CD4-positive, alpha-beta T cell treated with Interleukin-12 subunit alpha and Interleukin-12 subunit beta, for 1 hour (primary cell): ENCODE measurements at places on chromosomes 2 and 18.

DNA sequence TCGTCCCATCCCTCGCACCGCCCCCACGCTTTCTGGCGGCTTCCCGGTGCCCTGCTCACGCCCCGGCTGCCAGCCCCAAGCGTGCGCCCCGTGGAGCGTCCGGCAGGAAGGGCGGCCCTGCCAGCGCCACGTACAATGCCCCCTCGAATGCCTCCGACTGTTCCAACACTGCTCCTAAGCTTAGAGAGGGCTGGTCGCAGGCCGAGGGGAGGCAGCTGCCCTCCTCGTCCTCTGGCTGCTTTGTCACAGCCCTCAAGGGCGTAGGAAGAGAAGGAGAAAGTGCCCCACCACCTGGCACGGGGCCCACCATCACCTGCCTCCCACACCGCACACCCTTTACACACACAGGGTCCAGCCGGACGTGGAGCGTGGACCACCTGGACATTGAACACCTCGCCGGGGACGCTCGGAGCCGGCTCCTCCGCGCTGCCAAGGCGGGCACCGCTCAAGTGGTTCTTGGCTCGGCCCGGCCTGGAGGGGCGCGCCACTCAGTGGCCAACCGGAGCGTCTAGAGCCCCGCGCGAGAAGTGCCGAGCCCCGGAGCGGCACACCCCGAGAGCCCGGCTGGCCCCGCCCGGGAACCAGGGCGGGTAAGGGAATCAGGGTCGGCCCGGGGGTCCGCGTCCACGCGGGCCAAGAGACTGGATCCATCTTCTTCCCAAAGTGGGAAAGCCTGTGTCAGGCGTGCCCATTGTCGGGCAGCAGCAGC lies 830 bp downstream of the DNER start:
- DNase-seq: no peak

GRCh38 chr2:186422226-186422625 lies 63.8 kb upstream of the ZC3H15 start:
- DNase-seq: no peak

- no peak for DNase-seq
Measured at GRCh38 chr2:15633043-15633970, 41.6 kb downstream of the DDX1 start.

GRCh38 chr2:225998116-225998515 lies 598.6 kb downstream of the NYAP2 start:
- DNase-seq: no peak

DNA sequence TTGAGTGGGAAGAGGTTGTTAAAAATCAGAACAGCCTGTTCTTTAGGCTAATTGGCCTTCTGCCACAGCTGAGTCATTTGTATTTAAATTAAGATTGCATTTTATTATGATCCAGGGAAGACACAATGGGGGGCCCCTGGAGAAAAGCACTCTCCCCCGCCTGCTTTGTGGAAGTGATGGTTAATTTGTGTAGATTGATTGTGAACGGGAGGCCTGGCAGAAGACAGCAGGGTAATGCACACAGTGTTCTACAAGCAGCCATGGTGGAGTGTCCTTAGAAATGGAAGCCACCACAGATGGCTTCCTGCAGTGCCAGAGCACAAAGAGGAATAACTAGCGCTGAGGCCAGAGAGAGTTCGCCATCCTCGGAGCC lies 19.6 kb downstream of the RAMP1 start:
- DNase-seq: no peak

GRCh38 chr2:217086038-217086522 lies 226.2 kb upstream of the TNP1 start:
- no peak for DNase-seq

GRCh38 chr18:62979176-62979575 lies 263.8 kb downstream of the PHLPP1 start:
- DNase-seq: no peak

- DNase-seq: no peak
Measured at GRCh38 chr18:13270279-13270855, 51.8 kb downstream of the LDLRAD4 start.

DNA sequence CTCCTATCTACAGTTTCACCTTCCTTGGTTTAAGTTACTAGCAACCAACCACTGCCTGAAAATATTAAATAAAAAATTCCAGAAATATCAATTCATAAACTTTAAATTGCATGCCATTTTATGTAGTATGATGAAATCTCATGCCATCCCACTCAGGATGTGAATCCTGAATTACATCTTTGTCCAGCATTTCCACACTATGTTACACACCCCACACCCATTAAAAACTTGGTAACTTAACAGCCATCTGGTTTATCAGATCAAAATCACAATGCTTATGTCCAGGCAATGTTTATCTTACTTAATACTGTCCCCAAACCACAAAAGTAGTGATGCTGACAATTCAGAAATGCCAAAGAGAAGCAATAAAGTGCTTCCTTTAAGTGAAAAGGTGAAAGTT lies 21.6 kb downstream of the CUL3 start:
- DNase-seq: no peak

GRCh38 chr2:96822786-96823185 lies 6.7 kb downstream of the CNNM3 start:
- DNase-seq: no peak

- no peak for DNase-seq
Measured at GRCh38 chr2:4678927-4679326, 975.6 kb downstream of the DCDC2C start.

DNA sequence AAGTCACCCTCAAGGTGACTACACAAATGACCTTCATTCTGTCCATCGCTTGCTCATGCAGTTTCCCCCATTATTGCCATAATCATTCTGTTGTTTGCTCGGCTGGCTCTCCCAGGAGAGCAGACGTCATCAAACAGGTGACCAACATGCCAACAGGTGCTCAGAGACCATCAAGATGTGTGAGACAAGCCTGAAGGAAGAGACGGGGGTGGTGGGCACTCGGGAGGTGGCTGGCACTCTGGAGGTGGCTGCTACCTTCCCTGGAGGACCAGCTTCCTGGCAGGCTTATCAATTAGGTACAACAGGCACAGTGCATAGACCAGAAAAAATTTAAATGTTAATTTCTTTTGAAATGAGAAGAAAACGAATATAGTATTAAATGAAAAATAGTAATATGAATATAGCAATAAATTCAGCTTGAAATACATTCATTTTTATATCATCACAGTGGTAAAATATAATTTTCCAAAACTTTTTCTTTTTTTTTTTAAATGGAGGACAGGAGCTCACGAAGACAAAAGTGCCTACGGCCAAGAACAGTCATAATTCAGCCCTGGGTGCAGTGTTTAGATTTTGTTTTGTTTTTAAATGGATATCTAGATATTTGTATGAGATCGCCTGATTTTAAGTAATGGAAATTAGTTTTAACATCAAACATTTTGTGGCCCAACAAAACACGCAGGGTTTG lies 16.9 kb upstream of the HAAO start:
- DNase-seq: no peak

DNA sequence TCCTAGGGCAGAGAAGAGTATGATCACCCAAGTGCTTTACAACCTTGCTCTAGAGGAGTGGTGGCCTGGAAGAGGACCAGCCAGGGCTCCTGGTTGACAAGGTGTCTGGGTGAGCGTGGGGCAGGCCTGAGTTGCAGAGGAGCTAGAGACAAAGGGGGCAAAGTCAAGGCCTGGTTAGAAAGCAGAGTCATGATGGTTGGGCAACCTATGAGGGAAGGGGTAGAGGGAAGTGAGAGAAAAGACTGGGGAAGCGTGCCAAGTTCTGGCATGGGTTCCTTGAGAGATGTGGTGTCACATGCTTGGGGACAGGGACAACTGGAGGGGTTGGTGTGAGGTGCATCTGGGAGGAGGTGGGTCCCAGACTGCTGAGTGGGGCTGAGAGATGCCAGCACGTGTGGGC lies 13.5 kb downstream of the ZFP36L2 start:
- no peak for DNase-seq

- no peak for DNase-seq
Measured at GRCh38 chr2:184444623-184445223, 153.6 kb upstream of the ZNF804A start.

DNA sequence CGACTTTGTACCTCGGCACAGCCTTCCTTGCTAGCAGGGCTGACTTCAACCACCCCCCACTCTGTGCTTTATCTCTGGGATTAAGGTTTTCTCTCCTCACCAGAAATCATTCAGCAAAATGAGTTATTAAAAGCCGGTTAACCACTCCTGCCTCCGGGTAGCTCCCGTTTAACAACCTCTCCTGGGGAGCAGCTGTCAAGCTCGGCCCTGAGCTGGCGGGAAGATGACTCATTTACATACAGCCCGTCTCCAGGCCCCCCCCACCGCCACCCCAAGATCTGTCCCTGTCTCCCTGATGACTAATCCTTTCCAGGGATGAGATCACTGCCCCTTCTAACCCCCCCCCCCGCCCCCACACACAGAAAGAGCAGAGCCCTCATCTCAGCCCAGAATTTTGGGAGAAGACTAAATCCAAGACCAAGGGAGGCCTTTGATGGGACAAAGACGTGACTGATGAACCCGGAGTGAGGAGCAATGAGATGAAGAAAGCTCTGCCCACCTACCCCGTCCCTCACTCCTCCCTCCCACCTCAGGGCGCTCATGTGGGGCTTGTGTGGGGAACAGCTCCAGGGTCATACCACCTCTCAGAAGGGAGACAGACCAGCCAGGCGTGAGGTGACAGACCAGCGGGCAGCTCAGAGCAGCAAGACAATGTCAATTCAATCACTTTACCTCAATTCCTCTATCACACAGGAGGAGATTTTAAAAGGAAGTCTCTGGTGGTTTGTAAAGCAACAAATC lies 131.4 kb downstream of the MSH2 start:
- no peak for DNase-seq

DNA sequence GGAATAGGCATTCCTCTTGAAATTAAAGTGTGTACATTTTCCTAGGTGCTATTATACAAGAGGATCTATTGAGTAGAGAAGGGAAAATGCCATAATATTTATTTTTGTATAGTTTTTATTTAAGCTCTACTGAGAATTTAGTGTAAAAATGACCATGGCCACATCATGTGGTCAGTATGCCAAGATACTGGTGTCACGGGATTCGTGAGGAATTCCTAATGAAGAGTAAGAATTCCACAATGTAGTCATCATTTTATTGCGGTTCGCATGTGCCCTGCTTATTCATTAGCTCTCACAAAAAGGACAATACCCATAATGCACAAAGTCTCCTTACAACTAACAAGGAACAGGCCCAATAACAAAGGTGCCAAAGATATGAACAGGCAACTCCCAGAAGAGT lies 39.3 kb upstream of the PARD3B start:
- no peak for DNase-seq

DNA sequence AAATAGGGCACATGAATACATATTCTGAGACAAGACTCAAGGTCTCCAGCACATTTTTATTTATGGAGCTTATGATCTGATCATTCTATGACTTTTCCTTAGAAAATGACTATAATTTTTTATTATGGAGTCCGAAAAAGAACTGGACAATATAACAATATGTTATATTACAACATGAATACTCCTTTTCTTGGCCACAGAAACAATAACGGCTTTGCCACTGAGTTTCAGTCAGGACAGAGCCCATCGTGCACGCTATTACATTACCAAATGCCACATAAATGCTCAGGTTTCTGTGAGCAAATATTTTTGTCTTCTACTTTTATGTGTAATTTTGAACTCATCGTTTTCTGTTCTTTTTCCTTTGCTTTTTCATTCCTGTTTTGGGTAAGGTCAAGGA lies 509.2 kb upstream of the ZEB2 start:
- no peak for DNase-seq

- DNase-seq: peak; percentile 9
Measured at GRCh38 chr2:44295633-44296359, 20.5 kb downstream of the SLC3A1 start.

DNA sequence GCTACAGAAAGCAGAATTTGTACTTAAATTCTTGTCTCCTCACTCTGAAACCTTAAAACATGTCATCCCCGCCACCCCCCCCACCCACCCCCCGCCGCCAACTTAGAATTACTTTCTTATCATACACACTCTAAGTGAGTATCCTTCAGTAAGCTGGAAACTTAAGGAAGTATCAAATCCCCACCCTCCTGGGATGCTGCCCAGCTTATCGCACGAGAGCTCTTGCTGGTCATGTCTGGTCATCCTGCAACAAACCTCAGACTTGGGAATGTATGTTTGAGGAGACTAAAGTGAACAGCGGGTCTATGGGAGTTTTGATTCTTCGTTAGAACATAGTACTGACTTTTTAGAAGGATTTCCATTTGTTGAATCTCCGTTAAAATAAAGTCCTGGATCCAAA lies 203.3 kb downstream of the PTGR3 start:
- DNase-seq: no peak

- no peak for DNase-seq
Measured at GRCh38 chr2:100137866-100138570, 4.4 kb downstream of the AFF3 start.

GRCh38 chr2:237669283-237669627 lies 41.9 kb downstream of the LRRFIP1 start:
- no peak for DNase-seq

- DNase-seq: no peak
Measured at GRCh38 chr2:19195661-19196060, 162.8 kb downstream of the OSR1 start.

DNA sequence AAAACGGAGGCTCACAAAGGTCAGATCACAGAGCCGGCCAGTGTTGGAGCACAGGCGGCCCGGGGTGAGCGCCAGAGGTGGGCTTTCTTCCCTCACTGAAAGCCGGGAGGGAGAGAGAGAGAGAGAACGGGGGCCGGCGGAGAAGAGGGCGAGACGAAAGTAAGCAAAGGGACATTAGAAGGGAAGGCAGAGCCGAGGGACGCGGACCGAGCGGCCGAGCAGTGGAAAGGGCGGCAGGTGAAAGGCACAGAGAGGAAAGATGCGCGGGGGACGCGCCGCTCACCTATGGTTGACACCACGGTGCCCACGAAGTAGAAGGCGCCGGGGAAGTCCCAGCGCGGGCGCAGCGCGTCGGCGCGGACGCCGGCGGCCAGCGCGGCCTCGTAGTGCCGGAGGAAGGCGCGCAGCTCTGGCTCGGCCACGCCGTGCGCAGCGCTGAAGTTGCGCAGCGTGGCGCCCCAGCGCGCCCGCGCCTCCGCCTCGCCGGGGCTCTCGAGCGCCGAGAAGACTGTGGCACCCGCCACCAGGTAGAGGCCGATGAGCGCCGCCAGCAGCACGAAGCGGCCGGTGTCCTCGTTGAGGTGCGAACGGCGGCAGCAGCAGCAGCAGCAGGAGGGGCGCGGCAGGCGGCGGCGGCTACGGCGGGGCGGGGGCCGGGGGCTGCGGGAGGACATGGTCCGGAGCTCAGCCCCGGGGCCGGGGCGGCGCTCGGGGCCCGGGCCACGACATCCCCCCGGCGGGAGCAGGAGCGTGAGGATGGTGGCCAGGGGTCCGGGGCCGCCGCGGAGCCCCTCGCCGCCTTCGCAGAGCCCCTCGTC lies 166.9 kb downstream of the MSH2 start:
- no peak for DNase-seq
